ENCODE measurements at places on chromosomes 5 and 9. TPM values are rescaled to one million over a fixed set of nuclear protein-coding genes. Genes with fewer than 3 reads are reported as not detected.

NEUROG1 gene
- total RNA-seq: not detected

AMBP gene
- not detected for total RNA-seq

HSPB3 gene
- not detected for total RNA-seq

TMEM215 gene
- total RNA-seq: not detected

RETREG1 gene
- 3.8 TPM for total RNA-seq

PCA3 gene
- not detected for total RNA-seq

Measured in thoracic aorta (tissue), 2 donors.